Suprapubic skin (tissue), 4 donors: ENCODE measurements at places on chromosomes 11 and 22.

GRCh38 chr11:101096036-101096704, 33.4 kb downstream of the PGR start:
- H3K4me3 ChIP-seq: no peak overlapping the region
- H3K4me1 ChIP-seq: no peaks in the 10 kb centered on the region
- H3K36me3 ChIP-seq: no peaks in the 10 kb centered on the region
- H3K27ac ChIP-seq: no peak overlapping the region

DNA sequence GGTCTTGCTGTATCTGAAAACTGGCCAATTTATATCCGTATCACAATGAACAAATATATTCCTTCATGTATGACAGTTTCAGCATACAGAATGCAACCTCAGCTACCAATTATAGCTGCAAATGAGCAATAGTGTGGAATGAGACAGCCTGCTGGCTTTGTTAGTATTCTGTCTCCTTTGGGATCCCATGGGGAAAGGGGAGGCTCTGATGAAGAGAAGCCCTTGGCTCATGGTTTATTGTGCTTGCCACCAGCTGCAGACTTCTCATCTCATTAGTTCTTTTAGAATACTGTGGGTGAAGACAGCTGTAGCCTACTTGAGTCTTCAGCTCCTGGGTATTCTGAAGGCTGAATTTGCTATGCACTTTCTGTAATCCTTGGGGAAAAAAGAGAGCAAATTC, 42.4 kb downstream of the PITPNB start:
- H3K4me1 ChIP-seq: peaks cover 38% of the 10 kb centered on the region
- H3K36me3 ChIP-seq: peaks cover 22% of the 10 kb centered on the region
- no peak for DNase-seq

DNA sequence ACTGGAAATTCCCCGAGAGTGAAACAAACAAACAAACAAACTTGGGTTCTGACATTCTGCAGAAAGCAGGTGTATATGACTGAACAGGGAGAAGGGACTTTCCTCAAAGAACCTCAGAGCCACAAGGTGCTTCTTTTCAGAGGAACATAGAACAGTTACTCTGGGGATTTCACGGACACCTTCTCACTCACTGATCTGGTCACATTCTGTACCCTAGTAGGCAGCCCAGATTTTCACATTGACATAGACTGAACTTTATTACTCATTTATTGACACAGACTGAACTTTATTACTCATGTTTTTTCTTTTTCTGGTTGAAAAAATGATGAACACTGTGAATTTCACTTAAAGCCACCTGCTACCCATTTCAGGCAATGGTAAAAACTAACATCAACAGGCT, 263.0 kb downstream of the OPCML start:
- no peaks in the 10 kb centered on the region for H3K36me3 ChIP-seq
- H3K4me1 ChIP-seq: no peaks in the 10 kb centered on the region
- H3K27ac ChIP-seq: no peak overlapping the region
- no peaks in the 10 kb centered on the region for H3K27me3 ChIP-seq
- H3K4me3 ChIP-seq: no peak overlapping the region

DNA sequence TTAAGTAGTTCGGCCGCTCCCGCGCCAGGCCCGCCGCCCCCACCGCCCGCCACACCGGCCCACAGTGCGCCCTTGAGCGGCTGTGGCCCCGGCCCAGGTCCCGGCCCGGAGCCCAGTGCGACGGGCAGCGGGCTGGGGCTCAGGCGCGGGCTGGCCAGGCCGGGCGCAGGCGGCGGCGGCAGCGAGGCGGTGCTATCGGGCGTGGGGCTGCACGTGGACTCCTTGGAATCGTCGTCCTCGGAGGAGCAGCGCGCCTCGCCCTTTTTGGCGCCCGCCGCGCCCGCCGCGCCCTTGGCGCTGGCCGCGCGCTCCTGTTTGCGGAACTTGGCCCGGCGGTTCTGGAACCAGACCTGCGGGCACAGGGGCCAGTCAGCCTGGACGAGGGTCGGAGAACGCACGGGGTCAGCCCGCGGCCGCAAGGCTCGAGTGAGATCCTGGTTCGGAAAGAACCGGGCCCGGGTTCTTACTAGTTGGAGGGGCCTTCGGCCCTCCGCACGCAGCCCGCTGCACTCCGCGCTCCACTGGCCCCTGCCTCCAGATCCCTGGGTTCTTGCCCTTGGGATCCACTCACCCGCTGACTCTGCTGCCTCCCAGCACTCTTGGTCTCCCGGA, 4.0 kb downstream of the PHOX2A start:
- peaks cover 29% of the 10 kb centered on the region for H3K36me3 ChIP-seq
- H3K27ac ChIP-seq: peak overlapping the region; percentile 41
- H3K4me1 ChIP-seq: peaks cover 53% of the 10 kb centered on the region
- H3K27me3 ChIP-seq: peaks cover 46% of the 10 kb centered on the region
- DNase-seq: peak; percentile 80
